NCI-H2081 treated with DMSO at 0.1 percent for 48 hours (cell line): ENCODE measurements at places on chromosomes 12 and 14.

- no peak for DNase-seq
Observed at GRCh38 chr12:121240484-121241101, 30.7 kb downstream of the P2RX4 start.

DNA sequence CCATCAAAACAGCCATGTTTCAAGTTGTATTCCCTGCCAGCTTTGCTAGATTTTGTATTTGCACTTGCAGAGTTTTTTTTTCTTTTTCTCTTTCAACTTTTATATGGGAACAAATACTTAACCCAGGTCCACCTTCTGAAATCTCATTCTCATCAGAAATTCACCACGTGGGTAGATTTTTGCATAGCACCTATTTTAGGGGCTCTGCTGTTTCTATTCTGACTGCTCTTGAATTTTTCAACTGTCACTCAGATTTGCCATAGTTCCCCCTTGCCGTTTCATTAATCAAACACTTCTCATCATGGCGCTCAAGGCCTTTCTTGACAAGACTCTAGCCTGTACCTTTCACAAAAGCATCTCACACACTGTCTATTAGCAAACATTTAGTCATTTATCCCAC lies 767.2 kb downstream of the VRK1 start:
- no peak for DNase-seq

DNA sequence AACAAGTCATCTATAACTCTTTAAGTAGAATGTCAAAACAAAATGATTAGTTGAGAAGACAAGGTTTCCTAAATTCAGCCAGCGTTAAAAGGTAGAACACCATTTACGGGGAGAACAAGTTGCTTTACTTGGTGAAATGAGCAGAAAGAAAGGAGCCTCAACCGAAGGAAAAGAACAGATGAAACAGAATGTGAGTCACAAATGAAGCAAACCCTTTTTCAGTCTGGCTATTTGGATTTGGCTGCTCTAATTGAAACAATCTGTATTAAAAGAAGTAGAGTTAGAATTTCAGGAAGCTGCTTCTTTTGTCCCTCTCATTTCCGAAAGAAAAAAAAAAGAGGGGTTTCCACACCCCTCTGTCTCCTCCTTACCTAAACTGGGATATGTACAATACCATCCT lies 34.6 kb downstream of the CEP128 start:
- DNase-seq: no peak

DNA sequence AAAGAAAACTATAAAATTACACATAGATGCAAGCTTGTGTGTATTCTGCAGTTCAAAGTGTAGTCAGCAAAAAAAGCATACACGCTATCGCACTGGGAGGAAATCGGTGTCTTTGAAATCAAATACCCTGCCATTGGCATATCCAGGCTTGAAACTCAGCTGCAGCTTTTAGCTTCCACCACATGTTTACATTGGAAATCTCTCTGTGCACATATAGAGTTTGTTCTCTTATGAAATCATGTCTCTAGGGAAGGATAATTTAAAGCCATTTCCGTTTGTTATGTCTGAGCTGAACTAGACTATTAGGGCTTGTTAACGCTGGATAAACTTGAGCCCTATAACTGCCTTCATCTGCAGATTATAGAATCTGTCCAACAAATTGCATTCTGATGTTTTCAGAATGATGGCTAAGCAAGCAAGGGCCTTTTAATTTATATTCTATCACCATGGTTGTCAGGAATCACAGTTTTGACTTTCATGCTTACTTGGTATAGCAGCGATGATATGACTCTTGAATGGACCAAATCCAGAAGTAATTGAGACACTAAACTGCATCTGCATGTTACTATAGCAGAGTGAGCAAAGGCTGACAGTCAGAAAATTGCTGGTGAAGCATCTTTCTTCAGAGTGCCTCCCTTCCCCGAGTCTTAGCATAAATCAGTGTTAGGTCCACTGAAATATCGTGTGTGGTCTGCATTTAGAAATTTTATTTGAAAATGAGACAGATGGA lies 442.8 kb downstream of the ZFP36L1 start:
- DNase-seq: peak; percentile 85

- DNase-seq: peak; percentile 25
Observed at GRCh38 chr14:102392506-102392905, 29.8 kb downstream of the TECPR2 start.

DNA sequence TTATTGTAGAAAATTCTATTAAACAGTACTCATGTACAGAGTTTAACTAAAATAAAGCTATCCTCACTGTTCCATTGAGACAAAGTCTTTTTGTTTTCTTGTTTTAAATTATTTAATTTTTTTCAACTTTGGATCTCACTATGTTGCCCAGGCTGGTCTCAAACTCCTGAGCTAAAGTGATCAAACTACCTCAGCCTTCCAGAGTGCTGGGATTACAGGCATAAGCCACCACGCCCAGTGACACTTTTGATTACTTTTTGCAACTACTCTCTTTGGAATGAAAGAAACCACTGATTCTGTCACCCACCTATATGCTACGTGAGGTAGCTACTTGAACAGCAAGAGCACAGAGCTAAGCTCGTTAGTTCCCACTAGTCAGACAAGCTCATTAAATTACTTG lies 17.1 kb downstream of the ZFC3H1 start:
- DNase-seq: no peak

- DNase-seq: no peak
Observed at GRCh38 chr14:105498430-105499255, 7.6 kb downstream of the TEDC1 start.

DNA sequence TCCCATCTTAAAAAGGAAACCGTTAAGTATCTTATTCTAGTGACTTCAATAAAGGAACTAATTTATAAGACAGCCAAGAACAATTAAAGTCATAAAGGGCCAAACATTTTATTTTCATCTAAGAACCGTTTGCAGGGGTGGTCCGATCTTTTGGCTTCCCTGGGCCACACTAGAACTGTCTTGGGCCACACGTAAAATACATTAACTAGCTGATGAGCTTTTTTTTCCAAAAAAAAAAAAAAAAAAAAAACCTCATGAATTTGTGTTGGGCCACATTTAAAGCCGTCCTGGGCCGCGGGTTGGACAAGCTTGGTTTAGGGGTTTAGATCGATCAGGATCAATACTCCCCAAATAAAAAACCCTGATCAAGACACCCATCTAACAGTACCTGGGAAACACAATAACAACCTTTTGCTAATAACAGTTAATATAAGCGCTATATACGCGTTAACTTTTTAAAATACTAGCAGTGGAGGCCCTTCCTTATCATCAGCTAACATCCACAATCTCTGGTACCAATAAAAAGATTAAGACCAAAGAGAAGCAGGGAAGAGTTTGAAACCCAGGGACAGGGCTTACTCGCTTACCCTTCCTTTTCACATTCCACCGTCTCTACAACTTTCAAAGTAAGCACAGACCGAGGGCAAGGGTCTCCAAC lies 1.1 kb downstream of the NAP1L1 start:
- no peak for DNase-seq

DNA sequence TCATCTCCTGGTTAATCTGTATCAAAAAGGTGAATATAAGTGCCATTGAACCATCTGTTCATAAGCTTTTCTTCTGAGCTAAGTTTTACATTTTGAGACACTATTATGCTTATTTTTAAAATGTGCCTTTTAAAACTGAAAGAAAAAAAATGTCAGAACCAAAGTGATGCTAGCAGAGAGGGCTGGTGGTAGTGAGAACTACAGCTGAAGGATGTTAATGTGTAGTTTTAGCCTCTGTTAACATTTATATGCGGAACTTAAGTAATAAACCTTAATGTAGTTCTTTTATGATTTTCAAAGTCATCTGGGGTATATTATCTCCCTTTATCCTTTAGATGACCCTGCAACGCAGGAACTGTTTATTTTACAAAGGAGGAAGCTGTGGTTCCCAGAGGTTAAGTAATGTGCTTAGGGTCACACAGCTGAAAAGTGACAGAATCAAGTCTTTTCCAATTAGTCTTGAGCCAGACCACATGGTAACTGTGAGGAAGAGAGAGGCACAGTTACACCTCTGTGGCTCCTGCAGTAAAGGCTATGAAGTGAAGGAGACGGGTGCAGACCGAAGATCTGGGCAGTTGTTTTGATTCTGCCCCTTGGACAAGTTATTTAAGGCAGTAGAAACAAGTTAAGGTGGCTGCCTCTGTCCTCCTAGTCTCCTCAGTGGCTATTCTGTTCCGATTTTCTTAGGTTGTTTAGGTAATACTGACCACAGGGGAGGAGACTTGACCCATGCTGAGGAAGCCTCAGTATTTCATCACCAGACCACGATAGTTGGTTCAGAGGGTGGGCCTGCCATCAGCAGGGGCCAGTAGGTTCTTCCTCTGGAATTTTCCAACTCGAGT lies 23.9 kb downstream of the GNG2 start:
- DNase-seq: no peak

DNA sequence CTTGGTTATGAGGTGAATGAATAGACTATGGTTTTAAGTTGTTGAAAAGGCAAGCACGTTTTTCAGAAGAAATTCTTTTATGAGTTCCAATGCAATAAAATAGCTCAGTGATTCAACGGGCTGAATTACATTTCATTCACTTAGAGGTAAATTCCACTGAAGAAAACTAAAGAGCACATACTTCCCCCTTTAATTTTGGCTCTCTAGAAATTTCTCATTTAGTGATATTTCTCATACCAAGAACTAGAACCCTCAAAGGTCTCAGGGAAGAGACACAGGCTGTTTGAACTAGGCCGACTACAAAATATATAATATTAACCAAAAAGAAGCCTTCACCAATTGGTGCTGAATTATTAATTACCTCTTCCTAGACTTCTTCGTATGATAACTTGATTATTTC lies 68.6 kb downstream of the TAOK3 start:
- DNase-seq: no peak

- no peak for DNase-seq
Observed at GRCh38 chr14:105951399-105951798, 425.0 kb downstream of the TMEM121 start.

GRCh38 chr12:66999141-66999540 lies 270.0 kb upstream of the CAND1 start:
- DNase-seq: no peak

GRCh38 chr12:50887191-50887590 lies 44.5 kb downstream of the TMPRSS12 start:
- DNase-seq: no peak

DNA sequence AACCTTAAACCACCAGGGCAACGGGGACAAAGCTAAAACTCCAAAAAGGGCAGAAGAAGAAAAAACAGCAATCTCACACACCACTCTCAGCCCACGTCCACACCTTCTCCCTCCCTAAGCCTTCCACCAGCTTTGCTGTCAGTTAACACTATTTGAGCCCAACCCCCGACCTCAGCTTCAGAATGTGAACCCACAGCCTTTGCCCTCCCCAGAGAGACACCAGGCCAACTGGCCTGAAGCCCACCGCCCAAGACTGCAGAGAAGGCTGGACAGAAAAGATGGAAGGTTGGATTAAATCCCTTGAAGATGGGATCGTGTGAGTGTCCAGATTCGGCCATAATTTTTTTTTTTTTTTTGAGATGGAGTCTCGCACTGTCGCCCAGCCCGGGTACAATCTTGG lies 22.4 kb downstream of the IRF2BPL start:
- DNase-seq: no peak

DNA sequence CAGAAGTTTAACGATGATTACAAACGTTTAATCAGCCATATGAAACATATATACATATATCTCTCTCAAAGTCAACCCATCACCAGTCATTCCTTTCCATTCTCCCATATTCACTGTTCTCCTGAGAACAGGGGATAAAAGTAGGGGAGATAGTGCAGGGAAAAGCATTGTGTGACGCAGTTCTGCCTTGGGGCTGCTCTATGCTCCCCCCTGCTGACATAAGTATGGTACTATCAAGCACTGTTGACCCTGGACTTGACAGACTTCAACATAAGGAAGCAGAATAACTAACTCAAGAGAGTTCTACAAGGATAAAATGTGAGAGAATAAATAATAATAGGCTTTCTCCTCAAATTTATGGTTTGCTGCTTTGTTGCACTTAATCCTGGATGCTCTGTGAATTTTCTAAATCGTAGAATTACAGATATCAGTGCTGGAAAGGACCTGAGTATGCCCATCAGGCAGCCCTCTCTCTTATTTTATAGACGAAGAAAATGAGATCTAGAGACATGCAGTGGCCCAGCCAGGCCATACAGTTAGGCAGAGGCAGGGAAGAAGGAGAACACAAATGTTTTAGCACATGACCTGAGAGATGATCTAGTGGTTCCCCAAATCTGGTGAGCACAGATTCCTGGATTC lies 87.2 kb downstream of the SCN8A start:
- DNase-seq: peak; percentile 17

GRCh38 chr14:61644834-61645233 lies 50.5 kb upstream of the HIF1A start:
- DNase-seq: no peak

GRCh38 chr12:129873111-129873832 lies 30.6 kb downstream of the TMEM132D start:
- no peak for DNase-seq

DNA sequence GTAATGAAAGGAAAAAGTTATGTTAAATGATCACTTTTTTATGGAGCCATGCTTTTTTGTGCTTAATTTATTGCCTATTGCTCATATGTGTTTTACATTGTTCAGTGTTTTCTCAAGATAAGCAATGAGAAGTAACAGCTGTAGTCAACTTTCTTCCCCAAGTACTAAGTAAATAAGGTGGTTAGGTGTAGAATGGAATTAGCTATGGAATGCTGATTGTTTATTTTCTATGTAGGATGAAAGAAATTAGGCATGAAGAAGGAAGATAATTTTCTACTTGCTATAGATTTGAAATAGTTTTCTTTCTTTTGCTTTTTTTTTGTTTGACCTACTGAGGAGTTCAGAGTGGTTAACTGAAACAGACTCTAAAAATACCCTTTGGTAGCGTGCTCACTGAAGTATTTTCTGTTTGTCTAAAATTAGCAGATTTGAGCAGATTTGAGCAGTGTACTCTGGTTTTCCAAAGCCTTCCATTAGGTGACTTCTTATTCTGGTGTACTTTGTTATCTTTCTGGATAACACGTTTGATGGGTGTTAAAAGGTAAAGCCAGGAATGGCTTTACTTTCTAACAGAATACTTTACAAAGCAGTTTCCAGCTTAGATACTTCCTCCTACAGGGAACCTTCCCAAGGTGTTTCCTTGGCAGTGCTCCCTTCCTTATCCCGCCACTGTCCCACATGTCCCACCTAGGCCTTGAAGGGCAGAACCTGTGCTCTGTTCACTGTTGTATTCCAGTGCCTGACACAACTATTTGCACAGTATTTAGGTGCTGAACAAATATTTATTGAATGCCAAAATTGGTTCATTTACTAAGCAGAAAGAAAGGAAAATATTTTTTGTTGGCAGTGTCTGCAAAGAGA lies 56.0 kb downstream of the RASSF3 start:
- no peak for DNase-seq

DNA sequence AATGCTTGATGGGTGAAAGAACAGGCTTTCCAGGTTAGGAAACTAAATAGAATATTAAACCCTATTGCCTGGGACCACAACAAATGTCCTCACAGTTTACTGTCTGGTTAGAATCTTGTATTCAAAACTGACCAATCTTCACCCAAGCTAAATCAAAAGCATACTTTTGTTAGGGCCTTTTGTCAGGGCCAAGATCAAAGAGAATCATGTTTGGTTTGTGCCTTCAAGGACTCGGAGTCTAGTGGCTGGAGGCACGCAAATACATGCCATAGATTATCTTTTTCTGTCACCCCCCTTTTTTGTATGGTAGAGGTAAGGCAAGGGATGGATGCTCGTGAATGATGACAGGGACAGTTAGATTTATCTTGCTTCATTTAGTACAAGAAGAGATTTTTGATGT lies 51.1 kb upstream of the AKAP6 start:
- no peak for DNase-seq
